ENCODE measurements at places on chromosomes 2 and 18.
A peak's percentile ranks its signal among the peaks of the same experiment; 100 is the strongest.

- DNase-seq, result no peak
These were observed 11.5 kb upstream of the EIF2AK3 start for GRCh38 chr2:88638743-88639142.

- no peak for DNase-seq
These were observed 465 bp downstream of the SEPTIN10 start for GRCh38 chr2:109613081-109613921.

DNA sequence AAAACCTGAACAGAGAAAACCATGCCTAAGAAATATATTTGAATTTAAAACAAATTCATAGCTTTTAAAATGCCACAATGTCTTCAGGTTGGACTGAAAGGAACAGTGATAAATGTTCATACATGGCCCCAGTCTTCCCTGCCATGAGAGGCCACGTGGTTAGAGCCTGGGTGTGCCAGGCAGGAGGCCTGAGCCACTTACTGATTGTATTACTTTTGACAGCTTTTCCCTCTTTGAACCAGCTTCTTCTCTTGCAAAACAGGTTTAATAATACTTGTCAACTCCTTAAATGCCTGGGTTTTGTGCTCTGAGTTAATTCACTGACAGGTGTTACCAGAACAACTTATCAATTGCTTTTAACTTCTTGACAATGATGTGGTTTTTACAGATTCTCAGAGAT, 27.0 kb downstream of the RBKS start:
- peak; percentile 61 for DNase-seq

DNA sequence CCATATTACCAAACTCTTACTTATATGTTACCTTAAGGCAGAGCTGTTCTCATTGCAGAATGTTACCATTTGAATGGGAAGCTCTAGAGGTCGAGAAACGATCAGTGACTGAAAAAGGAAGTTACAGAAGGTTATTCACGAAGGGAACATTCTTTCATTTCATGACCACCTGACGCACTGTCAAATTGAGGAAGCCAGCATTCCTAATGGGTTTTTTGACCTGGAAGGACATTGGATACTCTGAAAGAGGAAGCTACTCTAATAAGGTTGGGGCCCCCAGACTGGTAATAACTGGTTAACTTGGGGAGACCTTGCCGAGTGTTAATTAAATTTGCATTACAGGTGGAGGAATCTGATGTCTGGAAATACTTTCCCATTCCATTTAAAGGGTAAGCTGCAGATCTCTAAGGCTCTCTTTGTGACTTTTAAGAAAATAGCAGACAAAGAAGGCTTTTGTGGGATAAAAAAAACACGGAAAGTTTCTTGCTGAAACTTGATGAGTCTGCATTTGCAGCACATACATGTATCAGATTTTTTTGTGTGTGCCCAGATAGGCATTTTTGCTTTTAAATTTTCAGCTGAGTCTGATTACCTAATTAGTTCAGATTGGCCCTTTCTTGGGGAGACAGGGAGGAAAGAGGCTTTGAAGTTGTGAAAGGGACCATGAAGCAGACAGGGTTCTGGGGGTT, 137.1 kb downstream of the LTBP1 start:
- no peak for DNase-seq

DNA sequence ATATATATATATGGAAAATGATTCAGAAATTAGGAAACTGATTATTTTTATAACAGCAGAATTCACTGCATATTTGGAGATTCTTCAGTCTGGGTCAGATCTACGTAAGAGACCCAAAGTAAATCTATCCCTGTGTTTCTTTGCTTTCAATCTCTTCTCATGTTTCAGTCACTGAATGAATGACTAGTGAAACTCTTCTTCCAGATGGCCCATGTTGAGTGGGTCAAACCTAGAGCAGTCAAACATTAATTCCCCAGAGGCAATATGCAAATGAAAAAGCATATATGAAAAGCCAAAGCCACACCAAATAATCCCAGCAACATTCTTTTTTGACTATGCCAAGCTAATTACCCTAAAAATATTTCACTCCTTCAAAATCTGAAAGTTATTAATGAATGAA, 317.3 kb downstream of the RBM43 start:
- no peak for DNase-seq

GRCh38 chr2:177721818-177722567, 329.4 kb downstream of the AGPS start:
- DNase-seq, result no peak

- DNase-seq, result no peak
These were observed 33.7 kb downstream of the SFT2D3 start for GRCh38 chr2:127735044-127735443.
